NCI-H2081 (cell line): ENCODE measurements at places on chromosomes 4 and X.

DNA sequence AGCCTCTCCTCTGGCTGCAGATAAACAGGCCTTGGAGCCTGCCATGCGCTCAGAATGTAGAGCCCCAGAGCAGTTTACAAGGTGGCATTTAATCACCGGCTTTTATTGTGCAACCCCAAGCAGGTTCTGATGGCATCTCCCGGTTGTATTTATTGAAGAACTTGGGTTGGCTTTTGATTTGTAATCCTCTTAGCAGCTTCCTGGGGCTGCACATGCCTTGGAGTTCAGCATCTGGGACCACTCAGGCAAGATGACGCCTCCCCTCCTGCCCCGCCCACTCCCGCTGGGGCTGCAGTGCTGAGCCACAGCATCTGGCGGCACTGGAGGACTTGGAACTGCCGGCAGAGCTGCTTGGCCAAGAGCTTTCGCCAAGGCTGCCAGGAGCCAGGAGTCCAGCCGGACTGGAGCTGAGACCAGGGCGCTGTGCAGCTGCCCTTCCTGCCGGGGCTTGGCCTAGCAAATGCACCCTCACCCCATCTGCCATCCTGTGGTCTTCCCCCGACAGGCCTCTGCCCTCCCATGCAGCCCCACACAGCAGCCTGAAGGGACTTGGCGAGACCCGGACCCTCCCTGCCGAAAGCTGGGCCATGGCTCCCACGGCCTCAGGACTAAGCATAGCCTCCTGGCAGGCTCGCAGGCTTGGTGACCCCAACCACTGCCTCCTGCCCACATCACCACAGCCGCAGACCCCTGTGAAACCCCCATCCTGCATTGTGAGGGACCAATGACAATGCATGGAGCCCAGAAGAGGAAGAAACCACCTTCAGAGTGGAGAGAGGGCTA lies 5.4 kb downstream of the HTRA3 start:
- DNase-seq, result no peak

GRCh38 chr4:71009086-71009485 lies 15.6 kb downstream of the DCK start:
- no peak for DNase-seq

GRCh38 chrX:109655502-109656201 lies 30.7 kb upstream of the KCNE5 start:
- DNase-seq, result no peak

DNA sequence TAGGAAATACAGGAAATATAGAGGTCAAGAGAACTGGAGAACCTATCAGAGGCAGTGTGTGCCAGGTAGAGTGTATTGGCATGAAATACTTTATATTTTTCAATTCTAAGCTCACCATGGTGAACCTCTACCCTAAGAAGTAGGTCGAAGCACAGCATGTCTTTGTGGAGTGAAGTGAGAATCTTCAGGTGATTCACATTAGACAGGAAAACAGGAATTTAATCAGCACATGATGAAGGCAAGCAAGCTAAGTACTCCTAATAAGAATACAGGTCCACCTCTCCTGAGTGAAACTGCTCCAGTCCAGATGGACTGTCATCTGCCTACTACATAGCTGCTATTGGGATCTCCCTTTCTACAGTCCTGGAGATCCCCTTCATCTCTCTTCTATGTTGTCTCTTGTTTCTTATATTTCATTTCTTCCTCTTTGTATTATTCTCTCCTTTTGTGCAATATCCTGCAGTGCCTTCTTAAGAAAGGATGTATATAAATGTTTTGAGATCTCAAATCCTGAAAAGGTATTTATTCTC lies 159.0 kb downstream of the LRBA start:
- no peak for DNase-seq

GRCh38 chr4:184825141-184825895 lies 450 bp downstream of the ACSL1 start:
- no peak for DNase-seq

DNA sequence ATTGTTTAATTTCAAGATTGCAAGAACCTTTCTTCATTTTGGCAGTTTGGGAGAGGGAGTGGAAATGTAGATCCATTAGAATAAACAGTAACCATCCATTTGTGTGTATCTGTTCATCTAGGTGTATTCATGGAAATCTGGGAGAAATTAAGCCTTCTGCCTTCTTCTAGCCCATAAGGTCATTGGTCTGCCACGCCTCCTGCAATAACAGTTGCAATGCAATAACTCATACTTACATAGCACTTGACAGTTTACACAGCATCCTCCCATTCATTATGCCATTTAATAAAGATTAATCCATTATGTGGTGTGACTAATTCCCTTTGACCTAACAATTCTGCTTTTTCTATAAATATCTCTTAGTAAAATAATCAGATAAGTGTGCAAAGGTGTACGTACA lies 42.6 kb downstream of the SHROOM4 start:
- no peak for DNase-seq

DNA sequence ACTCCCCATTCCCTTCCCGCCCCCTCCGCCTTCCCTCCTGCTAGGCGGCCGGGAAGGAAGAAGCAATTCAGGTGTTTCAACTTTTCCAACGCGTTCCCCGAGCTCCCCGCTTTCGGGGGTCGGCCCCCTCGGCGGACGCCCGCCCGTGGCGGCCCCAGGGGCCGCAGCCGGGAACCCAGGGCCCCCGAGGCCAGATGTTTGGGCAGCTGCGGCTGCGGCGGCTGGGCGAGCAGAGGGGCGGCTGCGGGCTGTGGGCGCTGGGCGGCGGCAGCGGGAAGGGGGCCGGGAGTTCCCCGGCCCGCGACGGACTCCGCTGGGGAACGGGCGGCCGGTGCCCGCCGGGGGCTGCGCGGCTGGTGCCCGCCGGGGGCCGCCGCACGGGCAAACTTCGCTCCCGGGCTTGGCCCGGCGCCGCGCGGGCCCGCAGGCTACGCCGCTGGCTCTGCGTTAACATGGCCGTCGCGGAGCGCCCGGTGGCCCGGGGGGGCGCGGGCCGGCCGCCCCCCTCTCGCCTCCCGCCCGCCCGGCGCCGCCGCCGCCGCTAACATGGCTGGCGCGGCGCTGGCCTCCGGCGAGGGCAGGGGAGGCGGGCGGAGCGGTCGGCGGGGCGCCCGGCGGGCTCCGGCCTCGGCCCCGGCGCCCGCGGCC lies 510 bp downstream of the HMGB3 start:
- DNase-seq, result no peak

DNA sequence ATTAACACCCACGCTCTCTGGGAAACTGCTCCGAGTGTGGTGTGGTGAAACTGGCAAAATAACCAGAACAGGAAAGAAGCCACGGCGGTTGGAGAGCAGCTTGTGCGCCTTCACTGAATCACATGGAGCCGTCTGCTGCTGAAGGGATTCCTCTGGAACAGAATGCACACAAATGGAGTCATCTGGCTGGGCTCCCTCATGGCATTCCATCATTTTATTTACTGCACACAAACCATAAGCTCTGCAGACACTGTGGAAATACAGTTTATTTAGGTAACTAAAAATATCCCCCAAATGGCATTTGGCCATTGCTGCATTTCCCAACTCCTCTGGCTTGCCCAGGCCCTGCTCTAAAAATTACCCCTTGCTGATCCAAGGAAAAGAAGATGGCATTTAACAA lies 187.0 kb upstream of the S100G start:
- DNase-seq, result no peak
